ENCODE measurements at places on chromosomes 3 and 15. TPM values are rescaled to one million over a fixed set of nuclear protein-coding genes. Genes with fewer than 3 reads are reported as not detected.

Gene EPHB3
- total RNA-seq, result 1.00 TPM

Gene ZNF502
- total RNA-seq, result 0.37 TPM

Gene FETUB
- total RNA-seq, result 1.9 TPM

Gene BCL6
- 10.4 TPM for total RNA-seq

Gene ANKUB1
- total RNA-seq, result not detected

Gene TRIM42
- not detected for total RNA-seq

Gene CPLX3
- total RNA-seq, result 0.26 TPM

Measured in HT1080 (cell line).